WTC11 (cell line): ENCODE measurements at places on chromosomes 2 and 18. TPM values are rescaled to one million over a fixed set of nuclear protein-coding genes. Genes with fewer than 3 reads are reported as not detected.

CENPA gene
- 37.4 to 45.6 TPM (median 40.2 TPM) in 3 replicates for total RNA-seq

DNA sequence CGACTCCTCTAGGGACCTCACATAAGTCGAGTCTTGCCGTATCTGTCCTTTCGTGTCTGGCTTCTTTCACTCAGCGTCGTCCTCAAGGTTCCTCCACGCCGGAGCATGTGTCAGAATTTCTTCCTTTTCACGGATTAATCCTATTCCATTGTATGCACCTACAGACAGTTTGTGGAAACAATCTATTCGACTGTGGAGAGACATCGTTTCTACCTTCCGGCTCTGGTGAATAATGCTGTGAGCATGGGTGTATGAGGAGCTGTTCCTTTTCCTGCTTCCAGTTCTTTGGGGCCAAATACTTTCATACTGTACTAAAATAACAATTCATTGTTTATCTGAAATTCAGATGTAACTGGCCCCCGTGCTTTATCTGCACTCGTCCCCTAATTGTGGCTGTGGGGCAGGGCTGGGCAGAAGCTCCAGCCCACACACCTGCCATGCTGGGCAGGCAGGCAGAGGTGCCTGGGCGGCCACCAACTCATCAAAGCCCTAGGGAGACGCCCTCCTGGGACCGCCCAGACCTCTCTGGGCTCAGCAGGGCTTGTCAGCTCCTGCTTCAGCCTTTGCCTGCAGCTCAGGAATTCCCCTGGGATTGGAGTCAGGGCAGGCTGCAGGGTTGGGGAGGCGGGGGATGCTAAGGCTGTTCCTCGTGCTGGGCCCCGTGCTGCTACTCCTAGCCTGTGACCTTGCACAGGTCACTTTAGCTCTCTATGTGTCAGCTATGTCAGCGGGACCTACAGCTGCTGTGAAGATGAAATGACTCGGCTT is 14.5 kb downstream of the GPC1 start:
- no peak for DNase-seq

LRRTM4 gene
- 8.5 to 10.2 TPM (median 9.4 TPM) in 3 replicates for total RNA-seq

DNA sequence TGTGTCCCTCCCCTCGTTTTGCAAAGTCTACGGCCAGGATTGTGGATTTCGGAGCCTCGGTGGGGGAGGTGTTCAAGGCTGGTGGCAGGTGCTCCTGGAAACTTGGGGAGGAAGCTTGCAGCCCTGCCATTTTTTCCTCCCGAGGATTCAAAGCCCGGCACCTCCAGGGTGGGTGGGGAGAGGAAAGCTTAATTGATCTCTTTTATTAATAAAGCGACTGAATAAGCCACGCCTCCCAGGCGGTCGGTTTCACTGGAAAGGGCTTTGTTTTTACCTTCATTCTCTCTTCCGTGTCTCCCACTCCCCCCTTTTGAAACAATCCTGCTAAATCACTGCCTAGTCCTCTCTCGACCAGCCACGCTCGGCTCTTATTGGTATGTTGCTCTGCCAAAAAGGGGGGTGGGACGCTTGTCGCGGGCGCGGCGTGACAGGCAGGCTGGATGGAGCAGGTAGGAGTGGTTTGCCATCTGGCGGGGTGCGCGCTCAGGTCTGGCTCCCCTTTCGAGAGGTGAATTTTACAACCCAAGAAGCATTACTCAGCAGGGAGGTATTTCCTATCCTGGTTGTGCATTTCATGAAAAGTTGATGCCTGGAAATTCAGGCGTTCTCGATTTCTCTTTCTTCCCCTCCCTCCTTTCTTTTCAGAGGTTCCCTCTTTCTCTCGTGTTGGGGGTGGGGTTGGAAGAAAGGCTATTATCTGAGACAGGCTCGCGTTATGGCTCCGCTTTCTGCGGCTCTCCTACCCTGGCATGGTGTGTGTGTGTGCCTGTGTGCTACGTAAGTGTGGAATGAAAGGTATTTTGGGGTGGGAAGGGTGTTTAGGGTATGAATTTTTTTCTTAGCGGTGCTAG is 1.4 kb downstream of the NEDD4L start:
- peak; percentile 66 for DNase-seq

- DNase-seq = no peak
These were observed 186.8 kb downstream of the RDH14 start for GRCh38 chr2:18373664-18374063.

DNA sequence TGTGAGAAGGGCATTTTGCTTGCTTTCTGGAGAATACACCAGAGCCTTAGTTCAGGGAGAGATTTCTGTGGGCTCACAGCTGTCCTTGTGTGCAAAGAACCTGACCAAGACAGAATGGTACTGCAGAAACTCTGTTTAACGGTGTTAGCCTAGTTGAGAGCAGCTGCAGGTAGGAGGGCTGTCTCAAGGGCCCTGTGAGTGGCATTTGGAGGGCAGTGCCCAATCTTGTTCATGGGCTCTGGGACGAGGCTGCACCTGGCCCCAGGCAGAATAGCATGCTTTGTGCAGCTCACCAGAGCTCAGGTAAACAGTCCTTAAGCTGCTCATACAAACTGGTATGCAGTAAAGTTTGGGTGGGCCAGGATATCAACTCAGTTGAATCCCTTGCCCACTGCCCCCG is 16.9 kb upstream of the RGPD4 start:
- no peak for DNase-seq

- DNase-seq = no peak
These were observed 528.4 kb upstream of the SYT4 start for GRCh38 chr18:43805646-43806194.

- DNase-seq = no peak
These were observed 144.7 kb upstream of the STK17B start for GRCh38 chr2:196316050-196316430.

- DNase-seq = no peak
These were observed 55.1 kb downstream of the COPS8 start for GRCh38 chr2:237140689-237141285.

DNA sequence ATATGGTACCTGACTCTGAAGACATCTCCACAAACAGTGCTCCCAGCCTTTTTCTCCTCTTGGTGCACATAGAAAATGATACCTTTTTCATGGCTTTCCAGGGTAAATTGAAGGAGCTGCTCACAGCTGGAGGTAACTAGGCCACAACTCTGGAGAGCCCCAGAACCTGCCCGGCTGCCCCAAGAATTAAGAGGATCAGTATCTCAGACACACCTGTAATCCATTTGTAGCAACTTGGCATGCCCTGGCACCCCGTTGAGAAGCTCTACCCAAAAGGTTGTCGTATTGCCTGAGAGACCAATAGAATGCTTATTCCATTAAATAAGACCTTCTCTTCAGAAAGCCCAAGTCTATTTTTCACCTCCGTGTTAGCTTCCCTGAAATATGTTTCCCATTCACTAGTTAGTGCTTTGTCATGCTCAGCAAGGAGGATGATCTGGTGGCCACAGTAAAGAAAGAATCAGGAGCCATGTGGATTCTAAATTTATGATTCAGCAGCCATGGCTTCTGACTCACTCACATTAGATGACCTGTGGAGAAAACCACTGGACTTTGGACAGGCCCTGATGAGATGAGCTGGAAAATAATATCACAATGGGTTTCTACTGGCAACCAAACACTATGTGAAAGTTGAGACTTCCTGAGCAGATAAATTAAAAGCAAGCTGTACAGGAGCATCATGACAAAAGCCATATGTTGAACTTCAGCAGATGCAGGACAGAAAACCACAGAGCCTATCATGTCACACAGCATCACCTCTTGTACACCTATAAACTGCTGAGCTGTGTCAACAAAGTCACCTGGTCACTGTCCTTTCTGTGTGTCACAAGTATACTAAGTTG is 253.3 kb upstream of the OSR1 start:
- no peak for DNase-seq

- DNase-seq = no peak
These were observed 39.3 kb upstream of the SERPINB2 start for GRCh38 chr18:63848159-63848558.

ZEB2 gene
- total RNA-seq = 0.42 to 0.85 TPM (median 0.46 TPM) in 3 replicates

CYRIA gene
- 6.2 to 8.3 TPM (median 7.1 TPM) in 3 replicates for total RNA-seq

- no peak for DNase-seq
These were observed 189.5 kb upstream of the CYRIA start for GRCh38 chr2:16855183-16855582.

FASTKD1 gene
- total RNA-seq = 69.7 to 72.4 TPM (median 71.2 TPM) in 3 replicates

GCG gene
- total RNA-seq = 0.14 TPM in 1 of 3 replicates, not detected in the others

GRCh38 chr2:207478572-207478971 is 51.2 kb upstream of the CREB1 start:
- DNase-seq = no peak

DNA sequence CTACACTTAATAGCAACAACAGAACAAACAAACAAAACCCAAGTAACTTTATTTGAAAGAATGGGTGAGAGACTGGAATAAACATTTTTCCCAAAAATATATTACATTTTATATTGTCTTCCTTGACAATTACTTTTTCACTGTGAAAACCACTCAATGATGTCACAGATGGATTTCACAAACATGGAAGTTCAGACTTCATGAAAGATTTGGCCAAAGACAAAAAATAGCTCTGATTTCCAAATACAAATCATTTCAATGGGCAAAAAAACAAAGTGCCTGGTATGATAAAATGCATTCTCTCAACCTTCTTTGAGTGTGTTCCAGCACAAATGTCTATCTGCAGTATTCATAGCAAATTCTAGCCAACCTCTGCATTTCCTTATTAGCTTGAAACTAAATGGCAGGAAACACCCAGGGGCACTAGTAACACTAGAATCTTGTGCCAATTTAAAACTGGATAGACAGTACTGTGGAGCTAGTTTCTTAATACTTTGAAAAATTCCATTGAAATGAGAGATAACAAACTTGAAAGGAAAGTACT is 28.5 kb upstream of the NAPG start:
- DNase-seq = no peak

NRBP1 gene
- 108 to 110 TPM (median 108 TPM) in 3 replicates for total RNA-seq

DNA sequence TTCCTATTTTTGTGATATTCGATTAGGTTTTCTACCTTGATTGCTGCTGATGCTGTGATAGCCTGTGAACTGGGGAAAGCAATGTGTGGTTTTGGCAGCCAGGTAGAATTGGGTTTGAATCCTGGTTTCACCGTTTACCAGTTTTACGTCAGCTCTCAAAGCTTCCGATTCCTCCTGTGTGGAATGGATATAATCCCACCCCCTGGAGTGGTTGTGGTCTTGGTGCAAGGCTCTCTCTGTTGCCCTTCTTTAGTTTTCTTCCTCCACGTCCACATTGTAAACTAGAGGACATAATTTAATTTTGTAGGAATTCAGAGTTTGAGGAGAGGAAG is 45.0 kb downstream of the PHLPP1 start:
- no peak for DNase-seq

- DNase-seq = no peak
These were observed 12.4 kb upstream of the RPL37A start for GRCh38 chr2:216486271-216486670.

DNA sequence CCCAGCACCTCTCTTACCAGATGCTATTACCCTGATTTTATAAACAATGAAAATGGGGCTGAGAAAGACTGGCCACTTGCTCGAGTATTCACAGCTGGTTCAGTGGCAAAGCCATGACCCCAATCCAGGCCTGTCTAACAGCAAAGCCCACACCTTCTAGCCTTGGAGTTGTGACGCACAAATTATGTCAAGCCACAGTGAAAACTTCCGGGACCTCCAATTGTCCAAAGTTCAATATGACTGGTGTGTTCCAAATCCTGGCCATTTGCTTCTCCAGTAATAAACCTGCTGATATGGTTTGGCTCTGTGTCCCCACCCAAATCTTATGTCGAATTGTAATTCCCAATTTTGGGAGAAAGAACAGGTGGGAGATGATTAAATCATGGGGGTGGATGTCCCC is 64.7 kb upstream of the RIOK3 start:
- DNase-seq = no peak

- no peak for DNase-seq
These were observed 176.6 kb upstream of the TACR1 start for GRCh38 chr2:75375646-75376582.

DNA sequence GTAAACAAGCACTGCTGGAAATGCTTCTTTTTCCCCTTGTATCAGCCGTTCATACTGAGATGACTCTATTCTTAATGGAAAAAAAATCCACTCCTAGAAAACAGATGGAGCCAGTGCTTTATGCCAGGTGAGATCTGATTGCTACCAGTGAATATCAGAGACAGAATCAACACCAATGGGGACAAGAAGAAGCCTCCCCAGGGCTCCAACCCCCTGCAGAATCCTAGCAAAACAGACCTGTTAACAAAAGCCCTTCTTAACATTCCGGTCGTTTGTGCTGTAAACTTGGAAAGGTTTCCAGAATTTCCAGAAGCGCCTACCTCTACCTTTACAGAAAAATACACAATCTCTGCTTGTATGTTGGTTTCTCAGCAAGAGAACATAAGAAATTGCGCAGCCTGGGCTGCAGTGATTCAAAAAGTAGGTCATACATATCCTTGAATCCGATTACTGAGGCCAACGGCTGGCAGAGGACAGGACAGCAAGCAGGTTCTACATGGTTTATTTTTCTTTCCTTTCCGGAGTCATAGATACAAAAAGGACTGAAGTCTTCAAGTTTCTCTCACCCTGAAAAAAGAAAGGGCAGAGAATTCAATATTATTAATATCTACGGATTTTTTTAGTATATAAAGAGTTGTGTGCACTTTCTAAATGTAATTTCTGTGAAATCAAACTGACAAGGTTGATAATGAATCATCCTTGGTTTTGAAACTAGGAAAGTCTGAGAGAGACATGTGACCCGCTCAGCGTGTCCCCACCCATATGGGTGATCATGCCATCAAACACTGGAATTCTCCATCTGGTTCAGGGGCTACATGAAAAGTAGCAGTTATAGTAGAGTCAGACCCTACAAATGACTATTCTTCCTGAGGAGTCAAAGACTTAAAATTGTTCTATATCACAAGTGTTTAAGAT is 266.7 kb upstream of the MGAT5 start:
- DNase-seq = no peak

GPR148 gene
- total RNA-seq = 0.16 to 0.23 TPM in 2 of 3 replicates, not detected in the other
